ENCODE measurements at places on chromosomes 7 and 10. TPM values are rescaled to one million over a fixed set of nuclear protein-coding genes. Genes with fewer than 3 reads are reported as not detected.

Gene NAT16
- total RNA-seq = not detected

DNA sequence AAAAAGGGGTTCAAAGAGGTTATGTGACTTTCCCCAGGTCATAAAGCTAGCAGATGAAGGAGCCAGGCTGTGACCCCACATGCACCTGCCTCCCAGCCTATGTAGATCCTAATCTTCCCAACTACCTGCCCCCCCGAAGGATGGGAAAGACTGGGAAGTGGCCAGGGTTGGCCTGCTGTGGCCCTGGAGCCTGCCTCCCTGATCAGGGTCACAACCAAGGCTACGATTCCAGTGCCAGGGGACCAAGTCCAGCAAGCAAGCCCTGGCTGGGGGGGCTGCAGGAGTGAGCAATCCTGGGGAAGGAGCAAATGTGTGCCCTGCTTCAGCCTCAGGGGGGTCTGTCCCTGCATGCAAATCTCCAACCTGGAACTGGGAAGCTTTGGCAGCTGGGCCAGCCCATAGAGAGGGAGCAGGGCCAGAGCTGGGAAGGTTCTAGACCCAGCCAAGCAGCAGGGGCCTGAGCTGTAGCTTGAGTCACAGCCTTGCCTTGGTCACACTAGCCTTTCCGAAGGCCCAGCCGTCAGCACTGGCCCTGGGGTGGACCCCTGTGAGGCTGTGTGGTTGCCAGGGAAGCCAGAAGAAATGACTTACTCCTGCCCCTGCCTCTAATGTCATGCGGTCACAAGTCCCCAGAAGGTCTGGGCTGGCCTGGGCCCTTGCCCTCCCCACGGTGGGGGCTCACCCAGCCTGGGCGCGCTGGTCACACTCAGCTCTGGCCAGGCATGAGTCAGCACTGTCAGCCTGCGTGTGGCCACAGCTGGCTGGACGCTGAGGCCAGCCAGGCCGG, 96.4 kb upstream of the ZMIZ1 start:
- DNase-seq = peak; percentile 76

- peak; percentile 17 for DNase-seq
Measured at GRCh38 chr10:44070282-44070681, 314.6 kb downstream of the CXCL12 start.

DNA sequence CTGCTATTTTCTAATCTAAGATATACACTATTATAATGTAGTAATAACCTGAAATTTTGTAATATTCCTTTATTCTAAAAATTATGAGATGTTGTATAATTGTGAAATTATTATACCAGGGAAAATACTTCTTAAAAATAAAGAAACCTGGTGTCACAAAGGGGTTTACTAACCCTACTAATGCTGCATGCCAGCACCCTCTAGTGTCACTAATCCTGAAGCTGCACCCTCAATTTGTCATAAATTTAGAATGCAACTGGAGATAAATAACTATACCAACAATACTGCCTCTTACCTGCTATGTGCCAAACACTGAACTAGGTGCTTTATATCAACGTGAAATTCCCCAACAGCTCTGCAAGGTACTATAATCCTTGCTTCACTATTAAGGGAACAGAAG, 30.8 kb downstream of the TM9SF3 start:
- no peak for DNase-seq

GRCh38 chr10:34109495-34109894, 705.6 kb downstream of the PARD3 start:
- DNase-seq = no peak

Gene GIMAP2
- 5.9 TPM for total RNA-seq

Gene C10orf105
- total RNA-seq = not detected

Gene IDI2
- total RNA-seq = not detected

DNA sequence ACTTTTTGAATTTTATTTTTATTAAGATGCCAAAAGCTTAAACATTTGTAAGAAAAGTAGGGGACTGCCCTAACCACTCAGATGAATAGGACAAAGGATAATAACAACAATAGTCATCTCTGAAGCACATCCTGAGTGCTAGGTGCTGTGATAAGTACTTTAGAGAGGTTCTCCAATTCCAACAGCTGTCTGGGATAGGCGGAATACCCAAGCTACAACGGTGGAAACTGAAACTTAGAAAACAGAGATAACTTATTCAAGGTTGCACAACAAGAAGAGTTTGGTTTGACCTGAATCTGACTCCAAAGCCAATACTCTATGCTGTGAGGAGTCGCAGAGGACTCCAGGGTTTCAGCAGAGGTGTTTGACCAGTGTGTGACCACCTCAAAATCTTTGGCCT, 2.0 kb downstream of the RTKN2 start:
- DNase-seq = no peak

DNA sequence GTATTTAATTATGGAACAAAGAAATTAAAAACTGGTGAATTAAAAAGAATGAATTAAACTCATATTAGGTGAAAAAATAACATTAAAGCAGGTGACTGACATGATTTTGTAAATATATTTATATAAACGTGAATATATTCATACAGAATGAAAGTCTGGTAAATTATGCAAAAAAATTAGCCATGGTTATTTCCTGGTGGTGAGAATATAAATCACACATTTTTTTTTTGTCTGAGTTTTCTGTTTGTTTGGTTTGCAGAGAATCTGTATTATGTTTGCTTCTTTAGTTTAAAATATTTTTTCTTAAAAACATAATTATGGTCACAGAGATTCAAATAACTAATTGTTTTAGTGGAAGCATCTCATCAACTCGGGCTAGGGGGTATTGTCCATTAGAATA, 73.0 kb upstream of the CSTF2T start:
- no peak for DNase-seq

Gene C10orf53
- total RNA-seq = not detected

DNA sequence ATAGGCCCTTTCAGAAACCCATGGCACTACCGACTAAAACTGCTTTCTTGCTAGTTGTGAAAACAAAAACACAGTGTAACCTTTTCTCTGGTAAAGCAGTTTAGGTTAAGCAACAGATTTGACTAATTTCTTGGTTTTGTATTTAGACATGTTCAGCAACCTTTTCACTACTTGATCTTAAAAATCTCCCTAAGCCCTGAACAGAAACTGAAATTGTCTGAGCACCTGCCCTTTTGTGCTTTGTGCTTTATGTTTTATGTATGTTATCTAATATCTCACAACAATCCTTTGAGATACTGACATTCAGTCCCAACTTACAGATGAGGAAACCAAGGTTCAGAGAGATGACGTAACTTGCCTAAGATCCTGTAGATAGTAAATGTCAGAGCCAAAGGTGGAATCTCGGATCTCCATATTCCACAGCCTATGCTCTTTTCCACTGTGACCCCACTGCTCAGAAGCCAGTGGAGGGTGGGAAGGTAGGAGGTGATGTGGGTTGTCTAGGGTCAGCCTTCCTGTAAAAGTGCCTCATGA, 146.6 kb downstream of the LCOR start:
- no peak for DNase-seq

- no peak for DNase-seq
Measured at GRCh38 chr7:28560767-28561166, 148.4 kb downstream of the CREB5 start.

GRCh38 chr10:127320176-127320575, 123.8 kb upstream of the INSYN2A start:
- no peak for DNase-seq

GRCh38 chr10:48193556-48193955, 80.9 kb downstream of the FRMPD2 start:
- no peak for DNase-seq

Gene RTKN2
- not detected for total RNA-seq
